Tibial nerve (tissue), 4 donors: ENCODE measurements at places on chromosomes 5 and 9.
A peak's percentile ranks its signal among the peaks of the same experiment; 100 is the strongest.

DNA sequence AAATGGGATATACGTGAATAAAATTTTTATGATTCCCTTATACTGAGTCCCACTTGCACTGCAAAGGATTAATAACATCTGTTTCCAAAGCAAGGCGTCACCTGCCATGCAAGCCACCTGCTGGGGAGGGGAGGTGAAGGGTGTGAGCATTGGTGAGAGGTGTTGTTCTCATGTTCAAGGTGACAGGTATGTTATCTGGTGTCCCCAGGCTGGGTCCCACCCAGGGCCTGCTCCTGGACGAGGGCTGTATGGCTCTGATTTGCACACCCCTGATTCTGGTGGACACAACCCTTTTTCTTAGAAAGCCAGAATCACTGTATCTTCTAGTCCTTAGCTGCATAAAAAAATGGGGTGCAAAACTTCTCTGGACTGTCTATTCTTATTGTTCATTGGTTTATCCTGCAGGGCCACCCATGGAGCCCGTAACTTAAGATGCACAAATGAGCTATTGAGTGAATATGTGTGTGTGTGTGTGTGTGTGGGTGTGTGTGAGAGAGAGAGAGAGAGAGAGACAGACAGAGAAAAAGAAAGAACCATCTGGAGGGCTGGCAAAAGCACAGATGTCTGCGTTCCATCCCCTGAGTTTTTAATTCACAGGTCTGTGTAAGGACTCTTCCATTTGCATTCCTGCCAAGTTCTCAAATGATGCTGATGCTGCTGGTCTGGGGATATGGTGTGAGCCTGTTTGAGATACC lies 53.7 kb downstream of the SYK start:
- no peak for DNase-seq

DNA sequence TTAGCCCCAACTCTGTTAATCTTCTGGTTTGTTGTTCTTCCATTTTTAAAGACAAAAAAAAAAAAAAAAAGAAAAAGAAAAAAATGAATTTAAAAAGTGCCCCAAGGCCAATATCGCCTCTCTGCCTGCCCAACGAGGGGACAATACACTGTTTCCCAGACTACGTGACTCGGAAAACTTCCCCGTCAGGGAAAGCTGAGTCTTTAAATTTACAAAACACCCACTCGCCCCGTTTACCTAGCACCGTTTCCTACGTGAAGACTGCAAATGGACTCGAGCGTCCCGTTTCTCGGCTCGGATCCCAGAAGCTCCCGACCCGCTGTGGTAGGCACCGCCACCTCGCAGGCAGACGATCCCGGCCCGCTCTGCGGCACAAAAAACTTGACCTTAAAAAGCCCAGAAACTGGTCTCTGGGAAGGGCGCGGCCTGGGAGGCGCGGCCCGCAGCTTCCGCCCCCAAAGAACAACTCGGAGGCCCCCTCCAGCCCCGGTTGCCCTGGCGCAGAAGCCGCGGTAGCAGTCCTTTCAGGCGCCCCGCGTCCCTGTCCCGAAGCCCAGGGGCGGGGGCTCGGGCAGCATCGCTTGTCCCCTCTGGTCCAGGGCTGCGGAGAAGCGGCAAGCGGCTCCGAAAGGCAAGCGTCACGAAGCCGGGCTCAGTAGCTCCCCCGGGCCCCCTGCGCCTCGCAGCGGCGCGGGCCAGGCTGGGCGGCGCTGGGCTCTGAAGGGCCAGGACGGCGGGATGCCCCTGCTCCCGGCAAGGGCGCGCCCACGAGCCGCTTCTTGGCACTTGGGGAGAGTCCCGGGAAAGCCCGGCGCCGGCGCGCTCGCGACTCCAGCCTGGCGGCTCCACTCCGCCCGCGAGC lies at the start of gene GCNT4:
GCNT4 (minus strand) TSS at position 367 of the 862 bp plus-strand sequence. CDS start 22,521 bp downstream, outside the sequence.
- peak; percentile 16 for DNase-seq

DNA sequence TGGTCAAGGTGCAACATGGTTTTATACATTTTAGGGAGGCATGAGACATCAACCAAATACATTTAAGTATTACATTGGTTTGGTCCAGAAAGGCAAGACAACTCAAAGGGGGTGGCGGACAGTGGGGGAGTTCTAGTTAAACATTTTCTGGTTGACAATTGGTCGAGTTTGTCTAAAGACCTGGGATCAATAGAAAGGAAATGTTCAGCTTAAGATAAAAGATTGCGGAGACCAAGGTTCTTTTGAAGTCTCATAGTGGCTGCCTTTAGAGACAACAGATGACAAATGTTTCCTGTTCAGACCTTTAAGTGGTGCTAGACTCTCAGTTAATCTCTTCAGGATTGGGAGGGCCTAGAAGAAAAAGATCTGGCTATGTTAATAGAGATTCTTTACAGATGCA lies 47.7 kb upstream of the TTC39B start:
- DNase-seq: no peak

GRCh38 chr9:4111233-4112008 lies 188.4 kb downstream of the GLIS3 start:
- DNase-seq: no peak

DNA sequence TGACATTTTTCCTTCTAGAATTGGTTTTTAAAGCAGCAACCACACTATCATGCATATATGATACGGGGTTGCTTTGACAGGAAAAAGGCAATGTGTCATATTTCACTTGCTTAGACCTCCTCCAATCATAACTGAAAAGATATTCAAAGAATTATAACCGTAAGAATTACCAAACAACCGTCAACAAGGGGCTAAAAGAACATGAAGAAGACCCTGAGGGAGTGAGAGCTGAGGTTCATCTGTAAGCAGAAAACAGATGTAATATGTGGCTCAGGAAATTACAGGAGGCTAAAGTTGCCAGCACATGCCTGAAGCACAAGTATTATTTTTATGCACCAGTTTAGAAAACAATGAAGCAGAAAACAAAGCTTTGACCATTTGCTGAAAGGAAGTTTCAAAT lies 78.9 kb downstream of the APBA1 start:
- no peak for DNase-seq

- no peak for DNase-seq
Observed at GRCh38 chr5:86526811-86527348, 90.9 kb upstream of the COX7C start.

DNA sequence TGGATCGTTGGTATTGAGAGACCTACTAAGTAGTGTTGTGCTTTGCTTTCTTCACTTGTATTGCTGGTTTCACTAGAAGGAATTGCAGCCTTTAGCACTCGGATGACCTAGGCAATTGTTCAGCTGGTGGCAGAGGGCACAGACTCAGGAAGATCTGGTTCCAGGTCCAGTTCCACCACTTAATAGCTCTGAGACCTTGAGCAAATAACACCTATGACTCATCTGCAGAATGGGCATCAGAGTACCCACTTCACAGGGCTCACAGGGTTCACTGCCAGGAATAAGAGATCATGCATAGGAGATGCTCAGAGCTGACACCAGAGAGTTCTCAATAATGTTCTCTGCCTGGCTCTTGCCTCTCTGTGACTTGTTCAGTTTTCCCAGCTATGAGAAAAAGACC lies 133.6 kb downstream of the SIL1 start:
- DNase-seq: no peak

GRCh38 chr5:135133181-135133580 lies 99.2 kb upstream of the PITX1 start:
- no peak for DNase-seq

GRCh38 chr5:38870595-38870994 lies 24.8 kb downstream of the OSMR start:
- no peak for DNase-seq

DNA sequence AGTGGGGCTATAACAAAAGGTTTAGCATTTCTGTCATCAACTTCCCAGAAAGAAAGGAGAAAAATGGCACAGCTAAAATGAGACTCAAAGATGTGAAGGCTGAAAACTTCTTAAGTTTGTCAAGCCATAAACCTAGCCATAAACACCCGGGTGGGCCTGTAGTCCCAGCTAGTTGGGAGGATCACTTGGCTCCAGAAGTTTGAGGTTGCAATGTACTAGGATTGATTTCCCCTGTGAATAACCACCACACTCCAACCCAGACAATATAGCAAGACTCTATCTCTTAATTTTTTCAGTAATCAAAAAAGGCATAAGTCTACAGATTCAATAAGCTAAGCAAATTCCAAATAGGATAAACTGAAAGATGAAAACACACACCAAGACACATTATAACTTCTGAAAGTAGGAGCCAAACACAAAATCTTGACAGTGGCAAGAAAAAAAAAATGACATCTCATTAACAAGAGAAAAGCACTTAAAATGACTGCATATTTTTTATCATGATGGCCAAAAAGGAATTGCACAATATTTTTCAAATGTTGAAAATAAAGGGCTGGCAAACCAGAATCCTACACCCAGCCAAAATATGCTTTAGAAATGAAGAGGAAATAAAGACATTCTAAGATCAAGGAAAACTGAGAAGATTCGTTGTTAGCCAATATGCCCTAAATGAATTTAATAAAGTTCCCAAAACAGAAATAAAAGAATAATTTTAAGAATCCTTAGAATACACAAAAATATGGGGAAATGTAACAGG lies 308.4 kb downstream of the BRINP1 start:
- no peak for DNase-seq

GRCh38 chr5:175842506-175842905 lies 28.9 kb upstream of the CPLX2 start:
- no peak for DNase-seq

DNA sequence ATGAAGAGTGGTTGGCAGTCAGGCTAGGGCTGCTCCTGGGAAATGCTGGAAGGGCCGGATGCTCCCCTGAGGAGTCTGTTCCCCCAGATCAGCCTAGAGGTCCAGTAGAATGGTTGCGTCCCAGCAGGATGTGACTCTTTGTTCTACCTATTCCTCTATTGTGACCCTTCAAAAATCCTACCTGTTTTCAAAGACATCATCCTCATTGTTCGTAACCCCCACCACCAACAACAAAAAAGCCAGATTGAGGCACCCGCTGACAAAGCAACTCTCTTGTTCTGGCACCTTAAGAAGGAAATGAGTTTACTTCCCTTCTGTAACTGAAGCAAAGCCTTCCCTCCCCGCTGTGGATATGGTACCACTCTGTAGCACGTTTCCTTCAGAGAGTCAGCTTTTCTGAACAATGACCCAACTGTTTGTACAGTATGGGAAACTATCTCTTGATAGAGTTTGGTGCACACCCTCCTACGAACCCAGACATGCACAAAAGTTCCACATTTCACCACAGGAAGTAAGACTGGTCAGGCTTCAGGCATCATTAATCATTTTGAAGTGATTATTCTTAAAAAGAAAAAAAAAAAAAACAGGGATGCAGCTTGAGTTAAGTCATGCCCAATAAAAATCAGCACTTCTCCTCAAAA lies 207.2 kb downstream of the ENC1 start:
- DNase-seq: no peak

GRCh38 chr9:20619487-20620200 lies 2.7 kb downstream of the MLLT3 start:
- DNase-seq: no peak

DNA sequence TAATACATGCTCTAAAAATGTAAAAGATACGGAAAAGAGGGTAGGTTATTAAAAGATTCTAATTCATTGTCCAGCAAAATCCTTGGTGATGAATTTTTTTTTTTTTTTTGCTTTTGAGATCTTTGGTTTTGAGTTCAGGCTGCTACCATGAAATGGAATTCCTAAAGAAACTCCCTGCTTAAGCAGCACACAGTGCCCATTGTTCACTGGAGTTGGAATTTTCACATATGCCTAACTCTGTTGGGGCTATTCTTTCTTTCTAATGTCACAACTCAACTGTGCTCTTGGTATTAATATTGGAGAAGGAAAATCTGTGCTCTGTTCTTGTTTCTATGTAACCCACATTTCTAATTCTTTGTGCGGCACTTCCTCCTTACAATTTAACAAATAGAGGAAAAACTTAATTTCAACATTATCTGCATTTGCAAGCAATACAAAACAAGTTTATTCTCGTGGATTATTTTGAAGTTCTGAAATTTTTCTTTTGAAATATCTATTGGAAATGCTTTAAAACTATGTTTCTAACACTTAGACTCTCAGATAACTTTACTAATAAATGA lies 21.6 kb downstream of the MATR3 start:
- DNase-seq: no peak

- no peak for DNase-seq
Observed at GRCh38 chr5:156883316-156883875, 33.3 kb downstream of the PPP1R2B start.

DNA sequence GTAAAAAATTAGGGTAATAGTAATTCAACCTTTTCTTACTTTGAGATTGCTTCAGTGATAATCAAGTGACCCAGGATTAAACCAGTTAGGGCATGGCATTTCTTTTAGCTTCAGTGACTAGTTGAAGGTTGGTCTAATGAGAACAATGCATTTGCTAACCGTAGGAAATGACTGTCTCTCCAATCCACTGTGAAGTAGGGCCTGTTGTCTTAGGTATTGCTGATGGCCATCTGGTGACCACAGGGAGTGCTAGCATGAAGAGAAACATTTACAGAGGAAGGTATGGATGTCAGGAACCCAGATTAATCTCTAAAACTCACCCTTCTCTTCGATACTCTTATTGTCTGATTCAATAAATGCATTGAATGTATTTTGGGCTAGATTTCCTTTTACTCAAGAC lies 535.9 kb upstream of the SEMA6A start:
- DNase-seq: no peak

- DNase-seq: no peak
Observed at GRCh38 chr5:110063640-110064602, 374.2 kb downstream of the MAN2A1 start.

DNA sequence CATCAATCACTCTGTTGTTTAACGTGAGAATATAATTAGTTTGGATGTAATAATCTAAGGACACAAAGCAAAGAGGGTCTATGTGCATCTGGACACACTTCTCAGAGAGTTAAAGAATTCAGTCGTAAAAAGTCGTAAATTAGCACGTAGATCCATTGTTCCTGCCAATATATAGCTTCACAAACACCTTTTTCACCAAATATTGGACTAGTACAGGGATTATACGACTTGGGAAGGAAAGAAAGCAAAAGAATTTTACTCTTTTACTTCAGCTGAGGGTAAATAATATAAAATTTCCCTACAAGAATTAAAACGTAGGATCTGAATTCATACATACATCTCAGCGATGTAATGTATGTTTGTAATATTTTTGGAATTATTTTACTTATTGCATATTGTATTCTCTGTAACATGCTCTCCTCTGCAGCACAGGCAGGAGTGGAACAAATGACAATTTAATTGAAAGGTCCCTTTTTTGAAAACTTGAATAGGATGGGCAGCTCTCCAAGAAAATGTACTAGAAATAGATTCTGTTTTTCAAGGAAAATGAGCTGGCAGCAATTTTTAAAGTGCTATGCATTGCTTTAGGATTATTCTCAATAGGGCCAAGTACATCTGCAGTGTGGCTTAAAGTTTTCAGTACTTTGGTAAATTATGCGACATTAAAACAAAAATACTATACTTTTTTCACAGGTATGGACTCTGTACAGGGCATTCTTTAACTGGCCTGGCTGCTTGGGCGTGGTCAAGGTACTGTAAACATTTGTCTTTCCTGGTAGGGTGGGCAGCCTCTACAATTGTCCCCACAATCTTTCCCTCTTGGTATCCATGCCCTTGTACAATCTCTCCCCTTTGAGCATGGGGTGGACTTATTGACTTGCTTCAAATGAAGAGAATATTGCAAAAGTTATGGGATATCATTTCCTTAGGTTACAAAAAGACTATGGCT lies 39.7 kb upstream of the HSD17B4 start:
- no peak for DNase-seq
